ENCODE measurements at places on chromosomes 7 and 10.

- DNase-seq: no peak
These were observed 4.4 kb upstream of the GSTK1 start for GRCh38 chr7:143258831-143259230.

- DNase-seq: peak; percentile 13
These were observed 192.5 kb downstream of the GFRA1 start for GRCh38 chr10:116080553-116080952.

- DNase-seq: no peak
These were observed 39.5 kb downstream of the PRKAG2 start for GRCh38 chr7:151837285-151838042.

GRCh38 chr7:23532490-23533237 is 883 bp upstream of the TRA2A start:
- no peak for DNase-seq

DNA sequence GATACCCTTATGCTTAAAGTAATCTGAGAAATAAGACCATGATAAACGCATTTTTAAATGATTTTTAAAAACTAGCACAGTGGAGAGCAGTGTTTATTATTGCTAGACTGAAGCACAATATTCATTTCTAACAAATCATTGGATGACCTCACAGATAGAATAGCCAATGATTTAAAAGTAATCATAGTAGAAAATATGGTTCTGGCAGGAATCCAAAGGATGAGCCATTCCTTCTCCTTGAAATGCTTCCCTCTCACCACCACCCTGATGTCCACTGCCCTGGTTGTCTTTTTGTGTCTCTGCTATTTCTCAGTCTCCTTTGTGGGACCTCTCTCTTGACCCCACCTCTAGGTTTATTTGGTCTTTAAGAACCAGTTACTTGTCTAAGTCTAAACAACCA is 64.9 kb downstream of the PRKG1 start:
- no peak for DNase-seq

GRCh38 chr10:16984242-16984641 is 145.4 kb downstream of the CUBN start:
- DNase-seq: no peak

- DNase-seq: no peak
These were observed 339.1 kb downstream of the ATRNL1 start for GRCh38 chr10:115432188-115432819.

DNA sequence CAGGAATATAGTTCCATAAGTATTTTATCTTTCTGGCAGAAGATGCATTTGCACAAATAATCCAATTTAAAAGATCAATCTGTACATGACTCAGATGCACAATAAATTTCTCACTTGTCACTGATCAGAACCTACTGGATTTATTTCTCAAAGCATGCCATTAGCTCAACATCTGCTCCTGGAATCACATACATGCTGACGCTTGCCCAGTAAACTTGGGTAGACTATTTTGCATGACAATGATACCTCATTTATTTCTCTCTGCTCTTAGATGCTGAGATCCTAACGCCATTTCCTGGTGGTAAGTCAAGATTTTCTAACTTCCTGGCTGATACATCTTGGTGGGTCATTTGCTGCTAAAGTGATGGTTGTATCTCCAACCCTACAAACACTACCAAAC is 33.8 kb upstream of the C10orf120 start:
- no peak for DNase-seq

DNA sequence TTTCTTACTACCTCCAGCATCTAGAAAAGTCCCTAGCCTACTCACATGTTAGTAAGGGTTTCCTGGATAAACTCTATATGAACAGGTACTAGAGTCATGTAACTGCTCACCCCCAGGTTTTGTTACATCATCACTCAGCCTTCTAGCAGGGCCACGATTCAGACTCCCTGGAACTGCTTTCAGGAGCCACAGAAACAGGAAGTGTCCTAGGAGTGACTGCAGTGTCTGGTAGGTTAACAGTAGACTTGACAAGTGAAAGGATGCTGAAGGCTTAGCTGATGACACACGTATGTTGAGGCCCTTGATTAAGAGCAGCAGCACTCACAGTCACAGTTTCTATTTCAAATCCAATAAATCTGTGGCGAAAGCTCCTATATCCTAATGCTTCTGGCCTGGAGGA is 101.2 kb downstream of the DNMBP start:
- no peak for DNase-seq

GRCh38 chr10:77264107-77264506 is 373.5 kb downstream of the KCNMA1 start:
- DNase-seq: no peak

DNA sequence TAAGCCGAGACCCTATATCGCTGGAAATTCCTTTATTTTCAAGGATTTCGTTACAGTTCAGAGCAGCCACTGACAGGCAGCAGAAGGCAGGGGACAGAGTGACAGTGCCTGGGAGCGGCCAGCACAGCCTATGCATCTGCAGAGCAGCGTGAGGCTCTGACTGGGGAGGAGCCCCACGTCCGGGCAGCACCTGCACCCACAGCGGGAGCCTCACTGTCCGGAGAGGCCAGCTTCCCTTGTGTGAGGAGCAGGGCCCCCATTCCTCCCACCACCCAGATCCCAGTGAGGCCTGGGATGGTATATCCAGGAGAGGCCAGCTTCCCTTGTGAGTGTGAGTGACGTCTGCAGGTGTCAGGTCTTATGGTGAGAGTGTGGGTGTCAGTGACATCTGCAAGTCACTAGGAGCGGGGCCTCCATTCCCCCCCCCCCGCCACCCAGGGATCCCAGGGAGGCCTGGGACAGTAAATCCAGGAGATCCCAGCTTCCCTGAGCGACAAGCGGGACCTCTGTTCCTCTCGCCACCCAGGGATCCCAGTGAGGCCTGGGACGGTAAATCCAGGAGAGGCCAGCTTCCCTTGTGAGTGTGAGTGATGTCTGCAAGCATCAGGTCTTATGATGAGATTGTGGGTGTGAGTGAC is 259.1 kb downstream of the PTPRN2 start:
- DNase-seq: no peak

DNA sequence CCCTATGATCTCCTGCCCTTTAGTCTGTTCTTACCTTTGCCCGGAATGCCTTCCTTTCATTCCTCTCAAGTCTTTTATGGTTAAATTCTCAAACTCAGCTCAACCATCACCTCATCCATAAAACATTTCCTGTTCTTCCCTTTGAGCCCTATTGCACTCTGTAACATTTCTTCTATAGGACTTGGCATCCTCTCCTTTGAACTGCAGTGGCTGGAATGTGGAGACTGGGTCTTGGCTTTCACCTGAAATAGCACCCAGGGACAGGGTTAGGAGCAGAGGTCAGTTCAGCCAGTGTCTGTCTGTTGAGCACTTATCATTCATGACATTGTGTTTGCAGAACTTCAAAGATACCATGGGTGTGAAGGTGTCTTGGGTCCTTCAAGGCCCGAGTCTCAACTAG is 7.2 kb downstream of the NFE2L3 start:
- DNase-seq: no peak

GRCh38 chr7:130332259-130333053 is 12.2 kb upstream of the CPA5 start:
- DNase-seq: no peak

DNA sequence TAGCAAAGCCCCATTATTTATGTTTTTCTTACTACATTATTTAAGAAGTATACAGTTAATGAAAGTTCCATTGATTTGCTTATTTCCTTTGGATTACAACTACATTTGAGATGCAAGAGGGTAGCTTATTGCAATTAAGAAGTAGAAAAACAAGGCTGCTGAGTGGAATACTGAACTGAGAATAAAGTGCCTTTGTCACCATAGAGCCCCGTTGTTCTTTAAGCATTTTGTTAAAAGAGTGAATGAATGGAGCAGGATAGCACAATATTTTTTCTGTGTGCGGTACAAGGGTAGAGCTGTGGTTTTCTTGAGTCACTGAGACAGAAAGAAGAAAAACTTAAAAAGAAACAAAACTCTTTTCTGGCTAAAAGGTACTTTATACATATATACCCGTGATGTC is 45.6 kb downstream of the ZNF277 start:
- no peak for DNase-seq

DNA sequence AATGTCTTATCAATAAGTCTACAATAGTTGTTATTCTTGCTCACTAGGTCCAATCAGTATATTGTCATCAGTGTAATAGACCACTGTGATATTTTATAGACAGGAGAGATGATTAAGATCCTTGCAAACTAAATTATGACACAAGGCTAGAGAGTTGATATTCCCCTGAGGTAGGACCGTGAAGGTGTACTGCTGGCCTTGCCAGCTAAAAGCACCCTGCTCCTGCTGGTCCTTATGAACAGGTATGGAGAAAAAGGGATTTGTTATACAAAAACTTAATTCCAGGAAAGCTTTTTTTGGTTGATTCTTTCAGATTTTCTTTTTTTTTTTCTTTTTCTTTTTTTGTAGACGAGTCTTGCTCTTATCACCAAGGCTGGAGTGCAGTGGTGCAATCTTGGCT is 16.8 kb upstream of the TMEM213 start:
- DNase-seq: no peak

DNA sequence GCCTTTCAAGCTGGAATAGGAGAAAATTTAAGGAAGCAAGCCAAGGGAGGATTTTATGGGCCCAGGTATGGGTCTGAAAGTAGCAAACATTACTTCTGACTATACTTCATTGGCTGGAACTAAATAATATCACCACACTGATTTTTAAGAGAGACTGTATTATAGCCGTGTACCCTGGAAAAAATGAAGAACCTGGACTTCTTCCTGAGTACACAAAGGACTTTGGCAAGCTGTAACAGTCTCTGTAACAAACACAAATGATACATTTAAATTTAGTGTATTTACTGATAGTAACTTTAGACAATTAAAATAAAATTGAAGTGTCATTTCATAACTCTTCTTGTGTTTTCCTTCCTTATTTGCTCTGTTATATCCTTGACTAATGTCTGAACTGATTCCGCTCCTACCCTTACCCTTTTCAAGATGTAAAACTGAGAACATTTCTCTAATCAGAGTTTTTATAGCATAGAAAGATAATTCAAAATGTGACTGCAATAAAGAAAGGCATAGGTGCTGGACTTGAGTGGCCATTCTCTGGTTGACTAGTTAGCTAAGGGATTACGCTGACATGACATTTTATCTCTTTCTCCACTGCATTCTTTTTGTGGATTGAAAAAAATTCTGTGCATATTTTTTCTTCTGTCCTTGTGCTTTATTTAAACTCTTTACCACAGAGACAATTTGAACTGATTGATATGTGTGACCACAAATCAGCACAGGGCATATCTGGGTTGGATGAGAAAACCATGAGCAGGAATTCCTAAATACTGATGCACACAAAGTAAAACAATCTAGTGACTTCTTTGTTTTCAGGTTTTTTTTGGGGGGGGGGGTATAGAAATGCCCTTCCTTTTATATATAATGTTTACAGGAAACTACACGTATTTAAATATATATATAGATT is 349.7 kb downstream of the MDFIC start:
- DNase-seq: no peak

GRCh38 chr10:97788552-97789442 is 17.0 kb upstream of the SFRP5 start:
- DNase-seq: no peak

DNA sequence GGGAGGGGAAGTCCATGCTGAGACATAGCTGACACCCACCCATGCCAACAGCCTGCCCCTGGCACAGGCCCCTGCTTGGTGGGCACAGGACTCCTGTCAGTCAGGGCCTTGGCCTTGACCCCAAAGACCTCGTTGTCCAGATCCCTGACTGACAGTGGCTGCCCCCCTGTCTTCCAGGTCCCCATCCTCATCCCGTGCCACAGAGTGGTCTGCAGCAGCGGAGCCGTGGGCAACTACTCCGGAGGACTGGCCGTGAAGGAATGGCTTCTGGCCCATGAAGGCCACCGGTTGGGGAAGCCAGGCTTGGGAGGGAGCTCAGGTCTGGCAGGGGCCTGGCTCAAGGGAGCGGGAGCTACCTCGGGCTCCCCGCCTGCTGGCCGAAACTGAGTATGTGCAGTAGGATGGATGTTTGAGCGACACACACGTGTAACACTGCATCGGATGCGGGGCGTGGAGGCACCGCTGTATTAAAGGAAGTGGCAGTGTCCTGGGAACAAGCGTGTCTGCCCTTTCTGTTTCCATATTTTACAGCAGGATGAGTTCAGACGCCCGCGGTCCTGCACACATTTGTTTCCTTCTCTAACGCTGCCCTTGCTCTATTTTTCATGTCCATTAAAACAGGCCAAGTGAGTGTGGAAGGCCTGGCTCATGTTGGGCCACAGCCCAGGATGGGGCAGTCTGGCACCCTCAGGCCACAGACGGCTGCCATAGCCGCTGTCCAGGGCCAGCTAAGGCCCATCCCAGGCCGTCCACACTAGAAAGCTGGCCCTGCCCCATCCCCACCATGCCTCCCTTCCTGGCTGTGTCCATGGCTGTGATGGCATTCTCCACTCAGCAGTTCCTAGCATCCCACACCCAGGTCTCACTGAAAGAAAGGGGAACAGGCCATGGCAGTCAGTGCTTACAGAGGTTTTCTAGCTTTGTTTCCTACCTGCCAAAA is 197.2 kb downstream of the EBF3 start:
- no peak for DNase-seq

DNA sequence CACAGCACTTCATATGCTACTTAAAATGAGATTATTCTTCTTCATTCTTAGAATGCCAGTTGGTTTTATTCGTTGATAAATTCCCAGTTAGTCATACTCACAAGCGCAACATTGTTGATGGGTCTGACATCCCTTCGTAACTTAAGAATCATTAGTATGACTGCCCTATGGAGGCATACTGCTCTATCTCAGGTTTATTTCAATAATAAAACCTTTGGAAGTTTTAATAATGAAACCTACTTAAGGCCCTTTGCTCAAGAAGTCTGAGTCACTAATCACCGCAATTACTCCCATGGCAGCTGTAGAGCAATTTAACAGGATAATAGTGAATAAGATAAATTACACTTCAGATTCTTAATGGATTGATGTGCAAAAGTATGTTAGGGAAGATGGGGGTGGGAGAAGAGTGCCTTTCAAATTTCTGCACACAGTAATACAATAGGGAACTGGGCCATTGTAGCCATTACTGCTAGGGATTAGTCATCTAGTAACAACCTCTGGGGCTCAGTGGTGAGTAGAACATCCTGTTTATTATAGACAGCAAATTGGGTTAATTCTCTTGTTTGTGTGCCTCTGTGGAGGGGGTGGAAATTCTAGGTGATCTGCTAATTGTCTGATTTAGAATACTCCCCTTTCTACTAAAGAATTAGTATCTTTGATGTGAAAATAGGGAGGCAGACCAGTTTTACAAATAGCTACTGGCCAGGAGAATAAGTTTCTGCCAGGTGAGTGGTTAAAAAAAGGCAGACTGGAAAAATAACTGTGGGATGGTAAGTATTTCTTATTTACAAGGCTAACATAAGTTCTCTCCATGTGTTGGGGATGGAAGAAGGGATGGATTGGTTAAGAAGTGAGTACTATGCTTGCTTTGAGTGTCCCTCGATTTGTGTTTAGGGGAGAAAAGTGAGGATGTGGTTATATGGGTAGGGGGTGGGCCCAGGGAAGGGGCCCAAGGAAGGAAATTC is 74.5 kb upstream of the VKORC1L1 start:
- no peak for DNase-seq
